NCI-H1694 treated with DMSO at 0.1 percent for 48 hours (cell line): ENCODE measurements at places on chromosomes 5 and 9.
A peak's percentile ranks its signal among the peaks of the same experiment; 100 is the strongest.

DNA sequence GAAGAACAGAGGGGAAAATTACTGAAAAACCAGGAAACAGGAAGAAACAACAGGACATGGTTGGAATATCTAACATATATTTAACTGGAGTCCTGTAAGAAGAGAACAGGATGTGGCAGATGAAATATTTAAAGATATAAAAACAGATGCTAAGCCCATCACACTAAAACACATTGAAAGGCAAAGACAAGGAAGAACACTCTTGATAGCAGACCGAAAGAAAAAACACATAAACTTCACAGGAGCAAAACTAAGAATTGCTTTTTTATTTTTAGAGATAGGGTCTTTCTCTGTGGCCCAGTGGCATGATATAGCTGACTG lies 324.4 kb upstream of the ARRDC3 start:
- DNase-seq = no peak

DNA sequence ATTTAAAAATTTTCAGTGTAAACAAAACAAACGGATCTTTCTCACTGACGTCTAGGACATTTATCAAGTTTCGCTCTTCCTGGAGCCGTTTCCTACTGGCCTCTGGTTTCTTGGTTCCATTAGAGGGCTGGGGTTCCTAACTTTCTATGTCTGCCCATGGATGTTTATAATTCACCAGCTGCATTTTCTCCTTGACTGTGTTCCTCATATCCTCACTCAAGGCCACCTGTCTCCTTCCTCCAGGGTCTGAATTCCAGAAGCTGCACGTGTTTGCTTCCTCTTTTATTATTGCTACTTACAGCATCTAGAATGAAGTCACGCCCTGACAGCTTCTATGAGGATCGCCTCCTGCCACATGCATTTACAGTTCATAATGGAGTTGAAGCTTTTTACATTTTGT lies 74.1 kb upstream of the BASP1 start:
- no peak for DNase-seq

- no peak for DNase-seq
Observed at GRCh38 chr9:124349675-124350493, 65.4 kb downstream of the PSMB7 start.

DNA sequence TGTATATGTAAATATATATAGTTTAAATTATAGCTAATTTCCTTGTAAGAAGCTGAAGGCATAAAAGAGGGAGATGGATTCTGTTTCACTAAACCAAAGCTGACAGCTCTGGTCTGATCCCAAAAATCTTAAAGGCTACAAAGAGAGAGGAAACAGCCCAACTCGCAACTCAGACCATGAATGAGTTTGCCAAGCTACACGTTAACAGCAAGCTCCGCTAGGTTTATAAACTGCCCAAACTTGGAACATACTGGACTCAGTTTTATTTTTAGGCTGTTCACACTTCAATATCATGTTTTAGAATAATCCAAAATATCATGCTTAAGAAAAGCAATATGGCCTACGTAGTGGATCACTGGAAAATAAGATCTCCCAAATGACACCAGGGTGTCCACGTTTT lies 318.3 kb upstream of the RPS23 start:
- no peak for DNase-seq

DNA sequence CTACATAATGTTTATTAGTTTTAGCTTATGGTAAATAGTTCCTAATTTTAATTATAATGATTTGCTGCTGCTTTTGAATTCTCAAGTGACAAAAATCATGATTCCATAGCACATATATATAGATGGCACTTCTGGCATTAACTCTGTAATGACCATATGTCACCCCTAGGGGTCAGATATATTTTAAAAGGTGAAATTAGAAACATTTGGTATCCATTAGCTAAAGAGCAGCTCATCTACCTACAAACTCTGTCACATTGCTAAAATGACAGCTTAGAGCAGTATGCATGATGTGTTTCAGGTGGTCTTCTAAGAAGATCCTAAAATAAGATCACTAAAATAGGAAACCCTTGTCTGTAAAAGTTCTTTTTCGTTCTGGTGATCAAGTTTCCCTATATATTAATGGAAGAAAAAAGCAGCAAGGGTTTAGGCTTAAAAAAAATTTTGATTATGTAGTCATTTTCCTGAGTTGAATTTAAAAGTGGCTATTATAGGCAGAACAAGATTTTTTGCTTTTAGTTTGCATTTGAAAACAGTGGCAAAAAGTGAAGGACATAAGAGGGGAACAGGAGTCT lies 157.7 kb upstream of the POU5F2 start:
- DNase-seq = peak; percentile 7

DNA sequence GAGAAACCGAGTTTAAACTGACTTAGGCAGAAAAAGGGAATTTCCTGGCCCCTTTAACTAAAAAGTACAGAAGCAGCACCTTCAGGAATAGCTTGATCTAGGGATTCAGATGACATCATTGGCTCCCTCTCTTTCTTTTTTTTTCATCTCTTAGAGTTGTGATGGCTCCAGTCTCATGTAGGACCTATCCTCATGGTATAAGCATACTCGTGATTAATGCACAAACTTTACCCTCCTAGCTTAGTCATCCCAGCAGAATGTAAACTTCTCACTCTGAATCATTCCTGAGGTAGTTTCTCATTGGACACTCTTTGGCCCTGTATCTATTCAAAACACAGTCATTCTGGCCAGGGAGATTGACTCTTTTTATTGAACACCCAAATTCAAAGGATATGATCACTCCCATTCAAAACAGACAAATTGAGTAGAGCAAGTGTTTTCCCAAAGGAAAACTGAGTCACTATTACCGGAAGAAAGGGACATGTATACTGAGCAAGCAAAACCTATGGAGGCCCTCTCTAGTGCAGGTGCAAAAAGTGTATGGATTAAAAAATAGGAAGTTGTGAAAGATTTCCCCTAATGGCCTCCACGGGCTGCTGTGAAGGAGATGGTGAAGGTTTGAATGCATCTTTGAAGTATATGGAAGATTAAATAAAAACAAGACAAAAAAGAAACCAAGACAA lies 27.6 kb upstream of the SMIM23 start:
- DNase-seq = no peak

DNA sequence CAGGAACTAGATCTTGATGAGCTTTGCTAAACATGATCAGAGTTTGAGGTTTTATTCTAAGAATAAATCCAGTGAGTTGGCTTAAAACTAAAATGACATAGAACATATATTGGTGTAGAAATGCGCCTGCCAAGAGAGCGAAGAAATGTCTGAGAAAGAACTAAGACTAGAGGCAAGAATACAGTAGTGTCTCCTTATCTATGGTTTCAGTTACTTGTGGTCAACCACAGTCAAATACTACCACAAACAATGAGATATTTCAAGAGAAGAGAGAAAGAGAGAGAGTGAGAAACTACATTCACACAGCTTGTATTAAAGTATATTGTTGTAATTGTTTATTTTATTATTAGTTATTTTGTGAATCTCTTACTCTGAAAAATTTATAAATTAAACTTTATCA lies 254.4 kb upstream of the CDH10 start:
- DNase-seq = no peak

DNA sequence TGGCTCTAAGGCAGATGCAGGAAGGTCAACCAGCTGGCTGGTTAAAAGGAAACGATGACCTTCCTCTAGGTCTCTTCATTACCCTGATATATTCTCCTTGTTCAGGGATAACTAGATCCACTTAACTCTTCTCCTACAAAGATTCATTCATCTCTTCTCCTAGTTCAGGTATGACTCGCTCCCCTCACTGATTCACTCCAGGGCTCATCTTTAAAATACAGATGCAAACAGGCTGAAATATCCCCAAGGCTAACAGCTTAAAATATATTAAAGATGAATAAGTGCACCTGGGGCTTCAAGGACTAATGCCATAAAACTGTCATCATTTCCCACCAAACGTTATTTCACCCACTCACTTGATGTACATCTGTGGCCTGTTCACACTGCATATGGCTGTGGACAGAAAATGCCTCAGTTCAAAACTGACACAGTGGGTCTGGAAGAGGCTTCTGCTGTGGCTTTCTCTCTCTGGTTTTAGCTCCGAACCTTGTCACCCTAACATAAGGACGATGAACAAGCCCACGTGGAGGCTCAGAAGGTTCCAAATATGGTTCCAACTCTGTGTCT lies 366.9 kb downstream of the DEPDC1B start:
- DNase-seq = no peak

GRCh38 chr9:89789922-89790510 lies 185.2 kb downstream of the GADD45G start:
- DNase-seq = no peak

DNA sequence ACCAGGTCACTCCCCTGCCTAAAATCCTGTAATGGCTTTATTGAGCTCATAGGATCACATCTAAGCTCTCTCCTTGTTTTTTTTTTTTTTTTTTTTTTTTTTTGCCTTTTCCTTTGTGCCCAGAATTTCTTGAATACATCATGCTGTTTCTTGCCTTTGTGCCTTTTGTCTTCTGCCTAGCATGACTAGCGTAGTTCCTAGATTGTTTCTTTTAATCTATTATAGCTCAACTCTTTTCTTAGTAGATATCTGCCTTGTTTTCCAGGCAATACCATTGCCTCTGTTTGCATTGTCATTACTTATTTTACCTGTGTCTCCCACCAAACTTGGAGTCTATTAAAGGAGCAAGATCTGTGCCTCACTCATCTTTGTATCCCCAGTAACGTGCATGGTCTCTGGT lies 106.1 kb upstream of the C9orf72 start:
- DNase-seq = no peak

- DNase-seq = no peak
Observed at GRCh38 chr5:177364159-177364962, 6.6 kb downstream of the RGS14 start.
